ENCODE measurements at places on chromosomes 7 and 10.

- DNase-seq = no peak
Observed at GRCh38 chr7:156780724-156781455, 112.1 kb downstream of the LMBR1 start.

- DNase-seq = no peak
Observed at GRCh38 chr7:101939136-101939695, 121.8 kb downstream of the CUX1 start.

DNA sequence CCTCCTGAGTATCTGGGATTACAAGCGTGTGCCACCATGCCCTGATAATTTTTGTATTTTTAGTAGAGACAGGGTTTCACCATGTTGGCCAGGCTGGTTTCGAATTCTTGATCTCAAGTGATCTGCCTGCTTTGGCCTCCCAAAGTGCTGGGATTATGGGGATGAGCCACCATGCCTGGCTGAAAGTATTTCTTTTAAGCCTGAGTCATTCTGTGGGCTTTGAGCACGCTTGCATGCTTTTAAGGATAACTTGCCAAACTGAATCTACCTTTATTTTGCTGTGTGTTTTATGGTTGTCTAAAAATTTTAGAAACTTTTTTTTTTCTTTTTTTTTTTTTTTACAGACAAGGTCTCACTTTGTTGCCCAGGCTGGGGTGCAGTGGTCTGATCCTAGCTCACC is 33.2 kb downstream of the CNNM2 start:
- no peak for DNase-seq

GRCh38 chr7:36475381-36475780 is 85.7 kb downstream of the ANLN start:
- no peak for DNase-seq

DNA sequence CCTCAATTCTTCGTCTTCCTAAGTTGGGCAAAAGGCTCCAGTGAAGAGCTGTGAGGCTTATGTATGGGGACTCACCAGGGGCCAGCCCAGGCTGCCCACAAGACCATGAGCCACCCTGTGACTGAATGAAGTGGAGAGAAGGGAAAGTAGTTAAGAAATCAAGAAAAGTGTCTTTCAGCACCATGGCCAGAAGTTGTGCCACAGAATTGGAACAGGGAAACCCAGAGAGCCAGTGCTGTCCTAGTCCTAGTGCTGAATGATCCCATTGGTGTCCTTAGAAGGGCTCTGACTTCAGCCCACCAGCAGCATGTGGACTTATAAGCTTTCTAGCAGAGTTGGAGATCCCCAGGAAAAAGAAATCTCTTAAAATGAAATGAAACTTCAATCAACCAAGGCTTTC is 37.0 kb upstream of the CCSER2 start:
- no peak for DNase-seq

GRCh38 chr7:105017657-105018365 is 3.8 kb downstream of the KMT2E start:
- no peak for DNase-seq

DNA sequence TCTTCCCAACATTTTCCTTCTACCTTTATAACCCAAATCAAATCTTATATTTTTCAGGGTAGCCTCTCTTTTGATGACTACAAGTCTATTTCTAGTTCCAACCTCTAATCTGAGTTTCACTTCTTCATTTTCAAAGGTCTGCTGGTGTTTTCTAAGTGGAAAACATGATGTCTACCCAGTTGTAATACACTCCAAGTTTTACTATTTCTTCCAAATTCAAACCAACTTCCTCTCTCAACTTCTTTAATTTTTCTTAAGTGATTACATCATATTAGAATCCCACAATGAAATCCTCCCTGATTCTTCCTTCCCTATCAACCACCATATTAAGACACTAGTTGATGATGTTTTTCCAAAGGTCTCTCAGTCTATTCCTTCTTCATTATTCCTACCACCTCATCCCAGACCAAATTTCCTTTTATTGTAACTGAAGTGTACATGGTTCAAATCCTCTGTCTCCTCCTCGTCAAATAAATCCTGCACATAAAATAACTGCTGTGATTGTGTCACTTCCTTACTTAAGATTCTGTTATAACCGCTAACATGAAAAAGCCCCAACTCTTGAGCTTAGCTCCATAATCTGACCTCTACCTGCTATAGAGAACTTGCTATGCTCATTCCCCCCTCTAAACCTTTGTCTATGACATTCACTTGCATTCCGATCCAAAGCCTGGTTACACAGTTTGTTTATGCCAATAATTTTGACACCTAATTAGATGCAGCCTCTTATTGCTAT is 12.7 kb downstream of the TAS2R38 start:
- DNase-seq = no peak

- no peak for DNase-seq
Observed at GRCh38 chr7:17654940-17655339, 285.4 kb downstream of the SNX13 start.

- DNase-seq = no peak
Observed at GRCh38 chr10:112896722-112897121, 53.3 kb upstream of the TCF7L2 start.

DNA sequence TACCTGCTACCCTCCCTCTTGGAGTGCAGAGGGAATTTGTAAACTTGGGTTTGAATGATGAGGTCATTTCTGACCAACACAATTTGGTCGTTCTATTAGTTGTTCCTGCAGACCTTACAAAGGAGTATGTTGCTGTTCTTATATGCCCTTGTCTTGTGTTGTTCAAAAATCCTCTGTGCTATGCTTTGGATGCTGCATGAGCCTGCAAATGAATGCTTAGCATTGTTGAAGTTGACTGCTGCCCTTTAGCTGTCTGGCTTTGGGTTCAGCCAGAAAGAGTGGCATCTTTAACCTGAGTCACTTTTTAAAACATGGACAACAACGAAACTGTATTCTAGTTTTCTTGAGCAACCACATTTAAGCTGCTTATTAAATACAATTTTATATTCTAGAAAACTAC is 80.3 kb downstream of the SND1 start:
- DNase-seq = no peak

DNA sequence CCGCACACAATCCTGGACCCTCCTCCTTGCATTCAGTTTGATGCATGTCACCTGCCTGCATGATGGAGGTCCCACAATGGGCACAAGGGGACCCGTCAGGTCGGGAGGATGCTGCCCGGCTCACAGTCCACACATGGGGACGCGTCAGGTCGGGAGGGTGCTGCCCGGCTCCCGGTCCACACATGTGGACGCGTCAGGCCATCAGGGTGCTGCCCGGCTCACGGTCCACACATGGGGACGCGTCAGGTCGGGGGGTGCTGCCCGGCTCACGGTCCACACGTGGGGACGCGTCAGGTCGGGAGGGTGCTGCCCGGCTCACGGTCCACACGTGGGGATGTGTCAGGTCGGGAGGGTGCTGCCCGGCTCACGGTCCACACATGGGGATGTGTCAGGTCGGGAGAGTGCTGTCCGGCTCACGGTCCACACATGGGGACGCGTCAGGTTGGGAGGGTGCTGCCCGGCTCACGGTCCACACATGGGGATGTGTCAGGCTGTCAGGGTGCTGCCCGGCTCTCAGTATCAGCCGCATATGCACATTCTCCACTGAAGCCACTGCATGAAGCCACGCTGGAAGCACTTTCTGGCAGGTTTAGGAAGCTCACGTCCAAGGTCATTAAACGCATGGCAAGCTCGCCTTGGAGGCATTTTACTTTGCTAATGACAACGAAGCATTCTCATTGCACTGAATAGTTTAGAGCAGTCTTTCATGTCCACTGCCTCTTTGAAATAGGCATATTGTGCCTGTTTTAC is 50.3 kb downstream of the DIP2C start:
- no peak for DNase-seq

DNA sequence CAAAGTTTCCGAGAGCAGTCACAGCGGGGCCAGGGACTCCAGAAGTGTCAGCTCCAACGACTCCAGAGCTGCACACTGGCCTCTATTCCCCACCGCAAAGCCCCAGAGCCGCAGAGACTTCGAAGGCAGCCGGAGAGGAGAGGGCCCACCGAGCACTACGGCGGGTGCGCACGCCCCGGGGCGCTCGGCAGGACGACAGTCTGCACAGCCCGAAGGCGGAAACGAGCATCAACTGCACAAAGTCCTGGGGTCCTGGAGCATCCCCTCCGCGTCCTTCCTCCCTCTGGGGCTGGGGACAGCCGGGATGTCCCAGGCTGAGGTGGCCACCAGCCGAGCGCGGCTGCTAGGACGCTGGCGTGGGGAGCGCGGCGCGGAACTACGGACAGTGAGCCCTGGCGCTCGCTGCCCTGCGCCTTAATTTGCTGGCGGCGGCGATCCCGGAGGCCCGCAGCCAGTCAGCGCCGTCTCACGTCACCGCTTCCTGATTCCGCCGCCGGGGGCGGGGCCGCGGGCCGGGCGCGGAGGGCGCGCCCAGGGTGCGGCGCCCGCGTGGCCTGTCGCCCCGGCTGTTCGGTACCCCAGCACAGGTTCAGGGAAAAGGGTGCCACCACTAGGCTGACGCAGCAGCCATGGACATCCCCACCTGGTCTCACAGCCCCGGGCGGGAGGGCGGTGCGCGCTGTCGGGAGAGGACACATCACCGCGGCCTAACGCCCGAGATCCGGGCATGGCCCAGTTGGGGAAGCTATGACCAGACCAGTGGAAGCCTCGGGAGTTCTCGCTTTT is at the start of gene TBX20:
TSS of gene TBX20 (minus strand) at position 391 of the 786 bp plus-strand sequence. CDS start 480 bp downstream, outside the sequence.
- DNase-seq = no peak

- DNase-seq = no peak
Observed at GRCh38 chr10:510415-510881, 179.0 kb downstream of the DIP2C start.

DNA sequence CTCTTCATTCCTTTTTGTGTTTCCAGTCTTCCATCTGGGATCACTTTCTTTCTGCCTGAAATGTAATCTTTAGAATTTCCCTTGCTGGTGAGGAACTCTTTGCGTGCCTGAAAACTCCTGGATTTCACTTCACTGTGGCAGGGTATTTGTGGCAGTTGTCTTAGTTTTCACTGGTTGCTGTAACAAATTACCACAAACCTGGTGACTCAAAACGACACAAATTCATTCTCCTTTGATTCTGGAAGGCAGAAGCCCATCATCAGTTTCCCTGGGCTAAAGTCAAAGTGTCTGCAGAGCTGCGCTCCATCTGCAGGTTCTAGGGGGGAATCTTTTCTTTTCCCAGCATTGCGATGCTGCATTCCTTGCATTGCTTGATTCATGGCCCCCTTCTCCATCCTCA is 109.3 kb downstream of the RBM20 start:
- DNase-seq = no peak

- DNase-seq = no peak
Observed at GRCh38 chr7:158094671-158095226, 492.9 kb downstream of the PTPRN2 start.

GRCh38 chr10:109348324-109348723 is 575.0 kb downstream of the XPNPEP1 start:
- no peak for DNase-seq

DNA sequence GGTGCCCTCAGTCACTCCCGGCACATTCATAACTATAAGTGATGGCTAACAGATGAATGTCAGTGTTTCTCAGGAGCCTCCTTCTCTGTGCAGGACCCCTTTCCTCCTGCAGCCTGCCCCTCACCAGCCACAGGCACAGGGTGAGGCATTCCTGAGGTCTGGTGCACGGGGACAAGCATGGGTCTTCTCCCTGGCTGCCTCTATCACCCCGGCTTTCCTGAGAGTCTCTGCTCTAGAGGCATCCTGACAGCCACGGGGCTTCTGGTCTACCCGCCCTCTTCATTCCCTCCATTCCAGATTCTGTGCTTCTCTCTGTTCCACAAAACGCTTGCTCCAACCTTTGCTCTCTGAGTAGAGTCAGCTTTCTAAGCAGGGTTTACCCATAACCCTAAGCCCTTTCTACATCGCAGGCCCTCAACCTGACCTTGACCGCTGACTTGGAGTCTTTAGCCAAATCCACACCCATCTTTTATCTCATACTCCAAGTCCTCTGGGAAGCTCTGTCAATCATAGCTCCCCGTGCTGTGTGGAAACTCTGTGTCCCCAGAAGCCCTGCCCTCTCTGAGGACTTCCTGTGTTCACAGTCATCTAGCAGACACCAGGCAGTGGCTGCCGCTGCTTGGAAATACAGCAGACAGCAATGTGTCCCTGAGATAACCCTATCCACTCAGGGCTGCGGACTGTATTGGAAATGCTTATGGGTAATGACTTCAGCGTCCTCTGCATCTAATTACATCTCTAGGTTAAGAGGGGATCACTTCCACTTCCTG is 159.0 kb downstream of the SFMBT2 start:
- no peak for DNase-seq

DNA sequence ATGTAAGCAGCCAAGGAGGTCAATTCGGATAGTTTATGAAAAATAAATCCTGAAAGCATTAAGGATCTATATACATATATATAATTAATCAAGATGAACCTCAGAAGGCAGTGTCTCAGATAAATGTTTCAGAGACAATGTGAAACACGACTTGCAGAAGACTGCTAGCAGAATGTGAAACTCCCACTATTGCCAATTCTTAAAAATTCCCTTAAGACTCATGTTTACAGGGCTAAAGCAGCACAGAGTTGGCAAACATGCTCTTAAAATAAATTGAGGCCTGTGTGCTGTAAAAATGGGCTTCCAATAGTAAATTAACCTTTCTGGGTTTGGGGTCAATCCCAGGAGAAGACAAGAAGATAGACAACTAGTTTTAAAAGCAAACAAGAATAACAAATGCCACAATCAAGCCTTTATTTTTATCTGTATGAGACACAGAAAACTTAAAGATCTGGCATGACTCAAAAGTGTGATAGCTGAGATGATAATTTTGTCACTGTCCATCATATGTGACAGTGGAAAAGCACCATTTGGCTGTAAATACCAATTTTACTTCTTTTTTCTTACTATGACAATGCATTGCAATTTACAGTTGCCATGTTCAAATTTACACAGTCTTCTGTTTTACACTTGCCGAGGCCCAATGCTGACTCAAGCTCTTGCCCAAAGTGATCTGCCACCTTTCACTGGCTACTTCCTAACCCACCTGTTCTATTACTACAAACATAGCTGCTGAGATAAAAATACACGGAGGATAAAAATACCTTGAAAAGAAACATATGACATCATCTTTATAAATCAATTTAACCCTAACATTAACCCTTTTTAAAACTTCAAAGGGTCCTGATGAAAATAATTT is 78.6 kb downstream of the CHCHD3 start:
- DNase-seq = no peak

DNA sequence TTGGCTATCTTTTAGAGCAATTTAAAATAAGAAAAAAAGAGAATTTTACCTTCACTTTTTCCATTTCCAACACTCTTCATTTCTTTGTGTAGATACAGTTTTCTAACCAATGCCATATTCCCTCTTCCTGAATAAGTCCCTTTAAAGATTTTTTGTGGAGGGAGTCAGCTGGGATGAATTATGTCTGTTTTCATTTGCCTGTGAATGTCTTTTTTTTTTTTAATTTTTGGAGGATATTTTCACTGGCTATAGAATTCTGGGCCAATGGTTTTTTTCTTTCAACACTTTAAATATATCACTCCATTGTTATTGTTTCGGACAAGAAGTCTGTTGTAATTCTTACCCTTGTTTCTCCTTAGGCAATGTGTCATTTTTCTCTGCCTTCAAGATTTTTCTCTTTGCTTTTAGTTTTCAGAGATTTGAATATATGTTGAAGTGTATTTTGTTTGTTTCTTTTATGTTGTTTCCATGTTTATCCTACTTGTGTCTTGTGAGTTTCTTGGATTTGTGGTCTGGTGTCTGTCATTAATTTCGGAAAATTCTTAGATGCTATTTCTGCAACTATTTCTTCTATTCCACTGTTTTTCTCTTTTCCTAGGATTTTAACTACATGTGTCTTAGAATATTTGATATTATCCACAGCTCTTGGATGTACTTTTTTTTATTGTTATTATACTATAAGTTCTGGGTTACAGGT is 20.0 kb upstream of the CXCL12 start:
- no peak for DNase-seq

GRCh38 chr7:8217200-8218068 is 44.5 kb downstream of the ICA1 start:
- peak; percentile 56 for DNase-seq

Measured in activated CD4-positive, alpha-beta T cell treated with anti-CD3 and anti-CD28 coated beads, Interleukin-2, amount 50 U/mL, for 24 hours (primary cell).